Placental pericyte (primary cell): ENCODE measurements at places on chromosomes 6 and 20. TPM values are rescaled to one million over a fixed set of nuclear protein-coding genes. Genes with fewer than 3 reads are reported as not detected.

The LMBRD1 gene
- total RNA-seq, result 19.5 and 29.5 TPM in 2 replicates

The GRM4 gene
- not detected in 2 replicates for total RNA-seq

The SCGN gene
- total RNA-seq, result not detected in 2 replicates

The SPATA2 gene
- 5.7 and 6.2 TPM in 2 replicates for total RNA-seq

The ACTL10 gene
- total RNA-seq, result 1.1 and 1.6 TPM in 2 replicates

The MYCT1 gene
- total RNA-seq, result under 0.01 and 3.6 TPM in 2 replicates

The HEY2 gene
- total RNA-seq, result under 0.01 TPM in 1 of 2 replicates, not detected in the other

The SALL4 gene
- 0.29 and 0.88 TPM in 2 replicates for total RNA-seq

The SIRPD gene
- total RNA-seq, result not detected in 2 replicates

The C6orf15 gene
- total RNA-seq, result not detected in 2 replicates

The LINC00237 gene
- total RNA-seq, result not detected in 2 replicates

The TMEM200A gene
- 184 and 257 TPM in 2 replicates for total RNA-seq

The TMC2 gene
- total RNA-seq, result not detected in 2 replicates

The SNX14 gene
- 87.5 and 92.5 TPM in 2 replicates for total RNA-seq

The RAET1G gene
- 1.3 and 1.6 TPM in 2 replicates for total RNA-seq

The HNF4A gene
- total RNA-seq, result not detected in 2 replicates

The RAB32 gene
- 64.6 and 67.8 TPM in 2 replicates for total RNA-seq

The TM9SF4 gene
- 57.4 and 62.6 TPM in 2 replicates for total RNA-seq

The SMLR1 gene
- total RNA-seq, result not detected in 2 replicates

The TRERF1 gene
- 2.4 and 13.6 TPM in 2 replicates for total RNA-seq

The SLC4A11 gene
- 2.2 and 2.9 TPM in 2 replicates for total RNA-seq

The CD40 gene
- 0.57 and 0.66 TPM in 2 replicates for total RNA-seq

The ANKRD66 gene
- total RNA-seq, result not detected in 2 replicates

The ELOVL4 gene
- 0.66 and 3.3 TPM in 2 replicates for total RNA-seq

The COL9A1 gene
- not detected in 2 replicates for total RNA-seq

The PPP1R3G gene
- 0.66 and 1.0 TPM in 2 replicates for total RNA-seq

The MTRF1L gene
- 17.5 and 26.6 TPM in 2 replicates for total RNA-seq

The CCN5 gene
- 0.29 and 1.3 TPM in 2 replicates for total RNA-seq

The BPIFB1 gene
- total RNA-seq, result not detected in 2 replicates

The BTNL2 gene
- total RNA-seq, result not detected in 2 replicates

The OTOR gene
- not detected in 2 replicates for total RNA-seq

The GNAS-AS1 gene
- 0.44 and 1.0 TPM in 2 replicates for total RNA-seq

The HCRTR2 gene
- not detected in 2 replicates for total RNA-seq

The LTB gene
- not detected in 2 replicates for total RNA-seq

The TUBE1 gene
- 31.5 and 47.3 TPM in 2 replicates for total RNA-seq

The HLA-DRB1 gene
- total RNA-seq, result 0.14 TPM in 1 of 2 replicates, not detected in the other

The MLIP gene
- 0.44 TPM in 1 of 2 replicates, not detected in the other for total RNA-seq

The ELOVL2 gene
- 0.43 and 32.8 TPM in 2 replicates for total RNA-seq

The LY6G6F gene
- total RNA-seq, result not detected in 2 replicates

The VSX1 gene
- total RNA-seq, result not detected in 2 replicates

The GSTA5 gene
- total RNA-seq, result not detected in 2 replicates

The SIRPG gene
- not detected in 2 replicates for total RNA-seq

The EGFL8 gene
- 0.44 and 0.86 TPM in 2 replicates for total RNA-seq

The ZFP57 gene
- not detected in 2 replicates for total RNA-seq

The FAM83D gene
- total RNA-seq, result 1.3 and 37.2 TPM in 2 replicates

The NKX2-2 gene
- not detected in 2 replicates for total RNA-seq

The EIF2S2 gene
- total RNA-seq, result 79.0 and 172 TPM in 2 replicates

The OLIG3 gene
- not detected in 2 replicates for total RNA-seq

The PPT2 gene
- 25.8 and 46.8 TPM in 2 replicates for total RNA-seq

The PXDC1 gene
- total RNA-seq, result 65.0 and 86.7 TPM in 2 replicates

The PDYN gene
- total RNA-seq, result not detected in 2 replicates

The PSORS1C1 gene
- total RNA-seq, result 1.3 and 2.3 TPM in 2 replicates
